ENCODE measurements at places on chromosomes 4 and X.

DNA sequence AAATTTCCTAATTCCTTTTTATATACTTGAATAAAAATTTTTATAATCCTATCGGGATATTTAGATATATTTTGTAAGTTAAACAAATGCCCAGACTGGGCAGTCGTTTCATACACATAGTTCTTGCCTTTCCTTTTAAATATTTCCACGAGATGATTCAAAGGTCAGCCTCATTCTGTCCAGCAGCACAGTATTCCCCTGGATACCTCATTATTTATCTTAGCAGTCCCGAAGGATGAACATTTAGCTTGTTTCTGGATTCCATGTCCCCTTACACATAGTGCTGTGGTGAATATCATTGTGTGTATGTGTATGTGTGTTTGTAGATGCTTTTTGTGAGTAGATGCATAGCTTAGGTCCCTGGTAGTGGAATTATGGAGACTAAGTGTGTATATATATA is 38.3 kb downstream of the RAPGEF2 start:
- DNase-seq, result no peak

- peak; percentile 9 for DNase-seq
These were observed 217.2 kb upstream of the PCDH18 start for GRCh38 chr4:137749466-137749865.

GRCh38 chrX:920234-920799 is 289.7 kb downstream of the SHOX start:
- peak; percentile 4 for DNase-seq

- DNase-seq, result peak; percentile 62
These were observed 122.5 kb downstream of the PTTG2 start for GRCh38 chr4:38082424-38083385.

GRCh38 chr4:101089168-101089567 is 258.2 kb downstream of the PPP3CA start:
- DNase-seq, result no peak

DNA sequence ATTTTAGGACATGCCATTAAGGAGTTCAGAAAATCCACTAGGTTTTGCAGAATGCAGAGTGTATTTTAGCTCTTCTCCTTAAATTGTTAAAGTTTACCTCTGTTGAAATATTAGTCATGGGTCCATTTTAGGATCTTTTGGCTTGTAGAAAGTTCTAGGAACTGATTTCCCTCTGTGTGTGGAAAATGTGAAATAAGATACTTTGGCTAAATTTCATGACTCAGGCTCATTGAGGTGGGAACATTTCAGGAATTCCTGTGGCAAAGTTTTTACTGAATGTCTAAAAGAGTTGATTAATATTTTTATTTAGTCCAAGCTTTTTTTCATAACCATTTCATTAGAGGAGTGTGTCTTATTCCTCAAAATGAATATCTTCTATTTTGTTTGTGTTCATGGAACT is 7.0 kb downstream of the FHIP1A start:
- peak; percentile 65 for DNase-seq

- peak; percentile 20 for DNase-seq
These were observed 55.1 kb downstream of the GPR82 start for GRCh38 chrX:41779030-41779564.

- DNase-seq, result no peak
These were observed 777.3 kb downstream of the PCDH18 start for GRCh38 chr4:136754810-136755530.

DNA sequence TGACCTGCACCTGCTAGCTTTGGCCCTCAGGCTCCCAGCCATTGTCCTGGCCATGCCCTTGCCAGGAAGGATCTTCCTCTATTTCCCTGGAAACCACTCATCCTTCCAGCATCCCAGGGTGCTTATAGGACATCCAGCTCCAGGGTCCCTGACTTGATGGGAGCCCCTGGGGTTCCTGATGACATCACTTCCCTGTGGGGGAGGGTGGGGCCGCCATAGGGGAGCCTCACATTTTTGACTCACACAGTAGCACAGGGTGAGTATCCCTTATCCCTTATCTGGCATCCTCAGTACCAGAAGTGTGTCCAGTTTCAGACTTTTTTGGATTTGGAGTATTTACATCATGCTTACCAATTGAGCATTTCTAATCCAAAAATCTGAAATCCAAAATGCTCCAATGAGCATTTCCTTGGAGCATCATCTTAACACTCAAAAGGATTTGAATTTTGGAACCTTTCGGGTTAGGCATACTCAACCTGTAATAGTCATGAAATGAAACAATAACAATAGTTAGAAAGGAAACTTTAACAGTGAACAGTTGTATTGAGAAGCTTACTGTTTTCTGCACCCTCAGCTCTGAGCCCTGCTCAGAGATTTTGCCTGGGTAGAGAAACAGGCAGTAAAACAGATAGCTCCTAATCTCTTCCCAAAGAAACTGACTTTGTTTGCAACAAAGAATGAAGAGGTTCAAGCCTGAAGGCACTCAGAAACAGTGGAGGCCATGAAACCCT is 22.1 kb downstream of the TNIP2 start:
- DNase-seq, result no peak

GRCh38 chr4:139913398-139913990 is 240.5 kb downstream of the MAML3 start:
- no peak for DNase-seq

GRCh38 chr4:139887962-139888735 is 222.5 kb downstream of the MGST2 start:
- DNase-seq, result no peak

GRCh38 chrX:12405306-12405705 is 267.0 kb downstream of the FRMPD4 start:
- DNase-seq, result no peak

DNA sequence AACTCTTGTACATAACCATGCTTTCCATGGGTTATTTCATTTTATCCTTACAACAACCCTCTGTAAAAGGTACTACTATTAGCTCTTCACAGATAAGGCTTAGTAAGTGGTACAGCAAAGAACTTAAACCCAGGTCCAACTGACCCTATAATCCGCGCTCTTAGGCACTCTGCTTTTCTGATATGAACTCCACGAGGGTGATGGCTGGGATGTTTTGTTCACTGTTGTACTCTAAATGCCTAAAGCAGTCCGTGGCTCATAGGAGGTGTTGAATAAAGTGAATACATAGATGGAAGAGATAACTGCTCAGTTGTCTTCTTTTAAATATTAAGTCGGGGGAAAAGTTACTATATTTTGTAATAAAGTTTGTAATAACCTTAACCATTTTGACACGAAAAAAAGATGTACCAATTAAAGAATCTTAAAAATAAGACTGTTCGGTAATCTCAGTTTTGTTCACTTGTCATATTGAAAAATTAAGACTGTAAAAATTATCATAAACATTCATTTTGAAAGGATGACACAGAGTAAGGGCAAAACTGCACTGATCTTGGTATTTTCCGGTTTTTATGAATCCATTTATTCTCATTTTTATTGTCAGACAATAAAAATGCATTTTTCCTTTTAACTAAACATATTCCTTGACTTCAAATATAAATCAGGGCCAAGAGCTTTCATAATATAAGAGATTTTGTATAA is 166.5 kb downstream of the FBXW7 start:
- no peak for DNase-seq

- no peak for DNase-seq
These were observed 6.0 kb upstream of the BCORL1 start for GRCh38 chrX:129976441-129976840.

DNA sequence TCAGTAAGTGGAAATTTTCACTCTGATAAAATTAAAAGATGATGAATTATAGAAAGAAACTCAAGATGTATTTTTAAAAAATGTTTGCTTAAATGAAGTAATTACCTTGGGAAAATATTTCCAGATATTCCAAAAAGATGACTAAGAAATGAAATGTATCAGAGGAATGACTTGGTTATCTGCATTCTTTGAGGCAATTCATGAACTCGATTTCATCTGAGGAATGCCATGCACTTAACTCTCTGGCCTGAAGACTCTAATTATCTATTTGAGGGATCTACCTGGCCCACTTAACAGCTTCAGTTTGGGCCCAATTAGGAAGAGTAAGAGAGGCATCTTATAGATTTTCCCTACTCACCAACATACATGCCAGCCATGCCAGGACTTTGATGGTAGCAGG is 182.3 kb downstream of the INPP4B start:
- peak; percentile 49 for DNase-seq

DNA sequence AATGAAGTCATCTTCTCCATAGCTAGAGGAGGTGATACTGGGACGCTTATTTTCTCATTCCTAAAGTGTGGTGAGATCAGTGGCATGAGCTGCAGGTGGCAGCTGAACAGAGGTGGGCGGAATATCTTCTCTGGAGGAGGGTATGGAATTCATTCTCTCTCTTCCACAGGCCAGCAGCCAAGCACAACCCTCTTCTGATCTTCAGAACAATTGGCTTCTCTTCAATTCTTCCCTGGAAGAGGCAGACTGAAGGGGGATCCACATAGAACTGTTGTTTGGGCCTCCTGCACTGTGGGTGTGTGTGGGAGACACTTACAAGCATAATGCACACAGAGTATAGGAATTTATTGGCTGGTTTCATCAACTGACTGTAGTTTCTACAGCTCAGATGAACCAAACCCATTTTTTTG is 180.4 kb upstream of the RASGEF1B start:
- DNase-seq, result no peak

DNA sequence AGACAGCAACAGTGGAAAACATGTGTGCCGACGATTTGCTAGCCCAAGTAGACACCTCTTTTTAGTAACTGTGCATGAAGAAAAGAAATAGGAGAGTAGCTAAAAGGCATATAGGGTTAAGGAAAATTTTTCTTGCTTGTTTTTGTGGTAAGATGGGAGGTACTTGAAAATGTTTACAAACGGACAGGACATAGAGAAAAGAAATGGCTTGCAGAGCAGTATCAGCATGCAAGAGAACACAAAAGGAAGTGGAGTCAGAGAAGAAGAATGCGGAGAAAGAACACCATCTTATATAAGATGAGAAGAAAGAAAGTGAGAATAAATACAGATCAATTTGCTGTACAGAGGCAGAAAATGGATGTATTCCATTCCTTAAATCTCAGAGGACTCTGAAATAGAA is 263.7 kb upstream of the ETNPPL start:
- no peak for DNase-seq

GRCh38 chr4:151519728-151520415 is 110.9 kb downstream of the FHIP1A start:
- DNase-seq, result no peak

- DNase-seq, result peak; percentile 13
These were observed 44.7 kb downstream of the MAGEB17 start for GRCh38 chrX:16212024-16212423.

- DNase-seq, result no peak
These were observed 15.6 kb downstream of the SRPX start for GRCh38 chrX:38205039-38205438.

DNA sequence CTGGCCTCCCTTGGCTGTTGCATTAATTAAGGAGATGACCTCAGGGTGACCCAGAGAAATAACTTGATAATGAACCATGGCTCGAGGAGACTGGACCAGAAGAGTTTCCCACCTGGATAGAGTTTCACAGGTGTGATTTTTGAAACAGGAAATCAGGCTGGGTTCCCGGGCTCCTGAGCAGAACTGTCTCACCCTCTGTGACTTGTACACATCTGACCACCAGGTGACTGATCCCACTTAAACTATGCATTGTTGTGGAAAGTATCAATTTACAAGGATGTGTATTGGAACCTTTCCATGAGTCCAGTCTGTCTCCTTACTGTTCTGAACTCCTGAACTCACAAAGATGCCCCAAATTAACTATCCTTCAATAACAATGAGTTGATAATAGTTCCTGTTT is 220.3 kb downstream of the PTTG2 start:
- DNase-seq, result no peak

GRCh38 chr4:110610620-110610939 is 12.3 kb downstream of the PITX2 start:
- DNase-seq, result no peak

DNA sequence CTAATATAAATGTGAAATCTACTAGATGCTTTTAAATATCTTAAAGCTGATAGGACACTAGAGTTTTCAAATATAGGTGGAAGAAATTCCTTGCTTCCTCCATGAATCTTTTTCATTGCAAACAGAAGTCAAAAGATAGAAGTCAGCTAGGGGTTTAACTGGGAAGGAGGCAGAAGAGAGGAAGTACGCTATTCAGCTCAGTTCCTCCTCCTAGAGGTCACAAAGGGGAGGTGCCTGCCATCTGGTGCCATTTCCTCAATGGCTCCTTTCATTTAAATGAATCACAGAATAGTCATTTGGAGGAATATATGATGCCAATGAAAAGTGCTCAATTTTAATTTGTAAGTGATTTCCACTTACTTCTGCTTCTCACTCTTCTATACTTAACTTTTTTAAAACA is 8.5 kb downstream of the COL25A1 start:
- DNase-seq, result no peak

DNA sequence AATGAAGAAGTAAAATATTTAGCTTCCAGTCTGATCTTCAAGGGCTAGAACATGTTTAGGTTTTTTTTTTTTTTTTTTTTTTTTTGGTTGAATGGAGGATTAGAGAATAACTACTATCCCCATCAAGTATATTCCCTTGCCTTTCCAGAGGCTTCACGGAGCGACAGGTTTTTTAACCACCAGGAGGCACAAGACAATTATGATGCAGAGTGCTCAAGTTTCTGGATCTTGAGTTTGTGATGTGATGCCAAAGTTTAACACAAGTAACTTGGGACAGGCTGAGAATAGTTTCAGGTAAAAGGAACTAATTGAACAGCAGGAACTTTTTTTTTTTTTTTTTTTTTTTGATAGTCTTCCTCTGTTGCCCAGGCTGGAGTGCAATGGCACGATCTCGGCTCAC is 30.3 kb downstream of the CCNI start:
- DNase-seq, result no peak

DNA sequence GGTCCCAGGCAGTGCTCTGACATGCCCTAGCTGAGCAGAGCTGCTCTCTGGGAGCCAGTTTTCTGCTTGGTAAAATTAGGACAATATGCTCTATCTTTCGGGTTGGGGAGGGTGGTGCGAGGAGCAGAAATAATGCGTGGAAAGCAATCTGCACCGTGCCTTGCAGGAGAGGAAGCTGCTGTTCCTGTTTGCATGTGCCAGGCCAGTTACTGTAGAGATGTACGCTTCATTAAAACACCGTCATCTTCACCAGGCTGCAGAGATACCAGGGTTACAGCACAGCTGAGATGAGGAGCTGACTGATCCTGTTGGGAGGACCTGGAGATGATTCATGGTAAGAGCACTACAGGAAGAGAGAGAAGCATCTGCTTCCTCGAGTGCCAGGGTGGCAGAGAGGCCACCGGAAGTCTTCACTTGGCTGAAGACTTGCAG is 29.5 kb upstream of the IRF2 start:
- peak; percentile 70 for DNase-seq

- no peak for DNase-seq
These were observed 350.3 kb downstream of the PTTG2 start for GRCh38 chr4:38310446-38311043.

DNA sequence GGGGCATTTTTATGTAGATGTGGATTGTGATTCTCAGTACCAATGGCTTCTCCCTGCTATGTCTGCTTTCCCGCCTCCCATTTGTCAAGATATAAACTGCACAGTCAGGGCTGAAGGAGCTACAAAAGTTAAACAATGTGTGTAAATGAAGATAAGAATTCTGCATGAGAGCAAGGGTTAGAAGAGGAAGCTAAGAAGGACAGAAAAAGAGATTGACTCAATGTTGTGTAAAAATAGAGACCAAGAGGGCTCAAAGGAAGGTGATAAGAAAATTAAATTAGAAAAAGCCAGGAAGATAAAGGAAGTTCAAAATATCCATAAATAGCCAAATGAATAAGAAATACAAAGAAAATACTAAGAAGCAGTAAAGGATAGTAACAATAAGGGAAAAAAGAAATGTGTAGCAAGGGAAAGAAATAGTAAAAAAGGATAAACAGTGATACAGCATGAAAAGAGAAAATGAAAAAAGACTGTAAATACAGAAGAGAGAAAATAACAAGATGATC is 82.5 kb downstream of the AMELX start:
- DNase-seq, result no peak

Measured in GM03348 (cell line).